ENCODE measurements at places on chromosomes 2 and 18. TPM values are rescaled to one million over a fixed set of nuclear protein-coding genes. Genes with fewer than 3 reads are reported as not detected.

- DNase-seq: no peak
These were observed 26.5 kb upstream of the ZNF516 start for GRCh38 chr18:76521417-76522121.

DNA sequence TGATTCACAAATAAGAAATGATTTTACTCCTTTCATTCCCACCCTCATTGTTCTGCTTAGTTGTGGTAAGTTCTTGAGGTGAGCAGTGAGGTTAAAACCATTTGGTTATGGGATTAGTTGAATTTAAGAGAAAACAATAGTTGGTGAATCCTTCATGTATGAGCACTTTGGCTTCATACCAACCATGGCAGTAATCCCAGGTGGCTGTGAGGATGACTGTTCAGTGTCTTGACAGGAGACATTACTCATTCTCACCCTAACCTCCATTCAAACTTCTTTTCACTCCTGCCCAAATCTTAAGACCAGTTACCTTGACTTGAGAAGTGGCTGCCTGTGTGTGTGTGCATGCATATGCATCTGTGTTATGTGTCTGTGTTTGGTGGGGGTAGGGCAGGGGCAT is 143.1 kb downstream of the SETBP1 start:
- DNase-seq: no peak

Gene ABHD1
- total RNA-seq: 0.77 TPM

DNA sequence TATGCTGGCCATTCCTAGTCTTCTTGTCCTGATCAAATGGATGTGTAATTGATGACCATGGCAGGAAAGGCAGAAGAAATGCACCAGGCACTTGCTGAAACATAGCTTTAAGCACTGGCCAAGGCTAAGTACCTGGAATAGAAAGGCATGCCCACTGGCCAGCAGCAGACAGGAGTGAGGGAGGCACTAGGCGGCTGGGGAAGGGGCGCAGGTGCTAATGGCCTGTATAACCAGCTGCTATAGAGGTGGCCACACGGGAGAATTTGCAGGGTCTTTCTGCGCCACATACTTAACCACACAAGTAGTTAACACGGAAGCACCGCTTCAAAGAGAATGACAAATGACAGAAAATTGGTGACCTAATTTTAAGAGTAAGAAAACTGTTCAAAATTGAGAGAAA is 66.3 kb upstream of the CHRNA1 start:
- no peak for DNase-seq

- DNase-seq: no peak
These were observed 83.2 kb downstream of the ASB1 start for GRCh38 chr2:238509903-238510302.

Gene HOXD1
- total RNA-seq: not detected

DNA sequence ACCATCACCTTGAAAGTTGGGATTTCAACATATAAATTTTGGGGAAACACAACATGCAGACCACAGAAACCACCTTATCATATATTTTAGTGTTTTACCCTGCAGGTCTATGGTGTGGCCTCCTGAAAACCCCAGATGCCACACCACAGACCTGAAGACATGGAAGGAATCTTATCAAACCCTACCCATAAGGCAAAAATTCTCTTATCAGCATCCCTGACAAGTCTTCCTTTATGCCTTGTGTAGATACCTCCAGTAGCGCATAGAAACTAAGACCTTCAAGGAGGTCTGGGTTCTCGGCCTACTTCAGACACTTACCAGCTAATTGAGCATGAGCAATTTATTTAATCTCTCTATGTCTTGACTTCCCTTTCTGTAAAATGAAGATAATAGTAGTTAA is 59.1 kb upstream of the SLC14A2 start:
- no peak for DNase-seq

- DNase-seq: no peak
These were observed 110.0 kb upstream of the MAP3K20 start for GRCh38 chr2:172965433-172966212.
